ENCODE measurements at places on chromosomes 5 and 9.

- no peak for DNase-seq
Observed at GRCh38 chr9:134032456-134033222, 7.4 kb downstream of the BRD3OS start.

DNA sequence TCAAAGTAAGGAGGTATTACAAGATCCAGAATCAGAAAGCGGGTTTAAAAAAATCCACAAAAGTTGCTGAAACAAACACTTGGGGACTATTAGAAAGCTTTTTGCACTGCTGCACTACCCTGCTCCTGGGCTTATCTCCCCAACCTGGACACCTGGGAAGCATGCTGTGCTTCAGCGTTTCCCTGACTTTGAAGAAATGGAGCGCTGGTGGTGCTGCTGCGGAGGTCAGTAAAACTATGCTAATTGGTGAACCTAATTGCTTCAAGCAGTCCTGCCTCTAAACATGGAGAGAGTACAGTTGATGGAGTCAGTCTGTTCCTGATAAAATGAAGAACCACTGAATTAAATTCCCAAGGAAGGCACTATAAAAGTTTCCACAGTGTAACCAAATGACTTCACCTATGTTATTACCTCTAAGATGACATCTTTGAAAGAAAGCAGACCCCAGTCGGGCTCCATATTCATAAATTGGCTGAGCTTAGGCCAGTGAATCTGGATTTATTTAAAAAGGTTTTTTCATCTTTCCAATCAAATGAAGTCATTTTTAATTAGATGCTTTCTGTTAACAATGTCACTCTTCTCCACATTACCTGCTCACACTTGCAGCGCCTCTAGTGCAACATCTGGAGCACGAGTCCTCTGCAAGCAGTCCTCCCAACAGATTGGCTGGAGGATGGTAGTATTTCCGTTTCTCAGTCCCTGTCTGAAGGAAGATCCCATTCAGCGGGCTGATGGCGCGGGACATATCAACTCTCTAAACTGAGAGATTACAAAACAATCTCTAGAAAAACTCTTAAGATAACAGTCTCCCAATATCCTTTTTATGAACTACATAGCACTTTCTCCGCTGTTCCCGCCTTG, 11.5 kb downstream of the NR2F1-AS1 start:
- DNase-seq = no peak

GRCh38 chr5:134491841-134492442, 33.5 kb upstream of the JADE2 start:
- DNase-seq = no peak

GRCh38 chr9:136667214-136667939, 4.7 kb downstream of the EGFL7 start:
- no peak for DNase-seq

GRCh38 chr9:124008694-124009530, 2.7 kb upstream of the LHX2 start:
- DNase-seq = no peak

DNA sequence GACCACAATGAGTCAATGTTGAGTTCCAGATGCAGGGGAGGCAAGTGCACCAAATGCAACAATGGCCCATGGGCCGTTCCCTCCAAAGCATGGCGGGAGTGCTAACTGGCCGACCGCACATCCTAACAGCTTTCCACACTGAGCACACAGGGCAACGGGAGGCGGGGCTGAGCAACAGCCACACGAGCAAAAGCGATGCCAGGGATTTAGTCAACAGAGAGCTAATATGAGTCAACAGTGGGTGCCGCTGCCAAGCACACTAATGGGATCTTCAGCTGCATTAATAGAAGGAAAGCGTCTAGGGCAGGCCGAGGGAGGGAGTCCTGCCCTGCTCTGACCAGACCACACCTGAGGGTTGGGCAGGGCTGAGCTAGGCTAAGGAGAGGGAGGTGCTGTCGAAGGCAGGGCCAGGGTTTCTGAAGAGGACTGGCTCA, 4.6 kb downstream of the EPB41L4B start:
- no peak for DNase-seq

DNA sequence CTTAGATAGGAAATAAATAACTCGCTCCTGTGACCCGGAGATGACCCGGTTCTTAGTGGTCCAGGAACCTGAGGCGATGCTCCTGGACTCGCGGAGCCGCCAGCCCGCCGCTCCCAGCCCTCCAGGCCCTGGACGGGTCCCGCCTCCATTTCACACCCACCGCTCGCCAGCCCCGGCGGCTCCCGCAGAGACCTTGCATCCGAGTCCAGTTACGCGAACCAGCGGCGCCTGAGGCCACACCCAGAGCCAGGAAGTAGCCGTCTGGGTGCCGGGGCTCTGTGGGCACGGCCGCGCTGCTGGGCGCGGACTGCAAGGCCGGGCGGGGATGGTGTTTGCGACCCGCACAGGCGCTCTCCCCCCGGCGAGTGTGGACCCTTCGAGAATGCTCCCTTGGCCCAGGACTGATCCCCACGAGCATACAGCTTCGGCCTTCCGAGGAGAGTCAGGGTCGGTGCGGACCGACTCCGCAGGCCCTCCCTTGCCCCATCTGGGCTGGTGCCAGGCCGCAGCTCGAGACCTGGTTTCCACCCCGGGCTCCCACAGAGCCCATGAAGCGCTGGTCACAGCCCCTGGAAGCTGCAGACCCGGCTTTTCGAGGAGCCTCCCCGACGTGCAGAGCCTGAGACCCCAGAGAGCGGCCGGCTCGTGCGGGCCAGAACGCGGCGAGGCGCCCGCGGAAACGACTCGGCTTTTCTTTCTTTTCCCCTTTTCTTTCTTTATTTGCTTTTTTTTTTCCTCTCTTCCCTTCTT, 5.2 kb upstream of the BARX1 start:
- no peak for DNase-seq

GRCh38 chr9:75152416-75152815, 64.1 kb downstream of the OSTF1 start:
- DNase-seq = no peak

- DNase-seq = peak; percentile 72
Observed at GRCh38 chr5:102865510-102866236, 110.6 kb downstream of the PAM start.

DNA sequence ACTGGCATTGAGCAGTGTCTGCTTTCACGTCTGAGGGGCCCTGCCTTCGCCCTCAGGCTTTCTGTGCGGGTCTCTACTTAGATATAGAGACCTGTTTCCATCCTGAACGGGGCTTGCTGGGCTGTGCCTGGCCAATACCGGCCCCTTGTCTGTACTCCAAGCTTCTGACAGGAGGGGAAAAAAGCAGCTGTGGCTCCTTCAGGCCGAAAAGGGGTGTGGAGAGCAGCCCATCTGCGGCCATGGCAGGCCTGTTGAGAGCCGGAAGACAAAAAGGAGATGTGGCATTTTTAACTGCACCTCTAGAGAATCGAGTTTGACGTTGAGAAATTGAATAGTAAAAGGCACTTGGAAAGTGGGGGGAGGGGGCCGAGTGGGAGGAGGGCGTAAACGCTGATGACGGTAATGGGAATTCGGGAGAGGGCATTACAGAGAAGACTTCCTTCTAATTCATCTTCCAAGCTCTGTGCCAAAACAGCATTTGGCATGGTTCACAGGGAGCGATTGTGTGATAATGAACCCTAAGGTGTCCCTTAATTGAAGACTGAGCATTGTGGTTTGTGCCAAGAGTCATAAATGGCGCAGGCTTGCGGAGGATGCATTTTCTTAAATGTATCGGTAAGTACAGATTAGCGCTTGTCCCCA, 25.1 kb upstream of the PRDM12 start:
- DNase-seq = no peak

DNA sequence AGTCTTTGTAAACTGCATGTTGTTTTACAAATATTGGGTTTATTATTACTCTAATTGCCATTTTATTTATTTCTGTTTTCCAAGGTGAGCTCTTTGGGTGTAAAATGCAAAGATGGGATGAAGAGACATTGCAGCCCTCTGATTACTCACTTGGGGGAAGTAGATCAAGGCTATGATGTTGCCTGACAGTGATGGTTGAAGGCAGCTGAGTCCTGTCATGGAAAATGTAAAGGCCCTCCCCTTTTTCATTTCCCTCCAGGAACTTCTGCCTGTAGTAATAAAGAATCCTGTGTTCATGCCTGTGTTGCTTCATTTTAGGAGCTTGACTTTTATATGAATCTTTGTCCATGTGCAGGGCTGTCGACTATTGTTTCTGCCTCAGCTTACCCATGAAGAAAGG, 605.4 kb upstream of the CLINT1 start:
- no peak for DNase-seq

GRCh38 chr9:88028338-88028737, 54.0 kb upstream of the CDK20 start:
- no peak for DNase-seq

DNA sequence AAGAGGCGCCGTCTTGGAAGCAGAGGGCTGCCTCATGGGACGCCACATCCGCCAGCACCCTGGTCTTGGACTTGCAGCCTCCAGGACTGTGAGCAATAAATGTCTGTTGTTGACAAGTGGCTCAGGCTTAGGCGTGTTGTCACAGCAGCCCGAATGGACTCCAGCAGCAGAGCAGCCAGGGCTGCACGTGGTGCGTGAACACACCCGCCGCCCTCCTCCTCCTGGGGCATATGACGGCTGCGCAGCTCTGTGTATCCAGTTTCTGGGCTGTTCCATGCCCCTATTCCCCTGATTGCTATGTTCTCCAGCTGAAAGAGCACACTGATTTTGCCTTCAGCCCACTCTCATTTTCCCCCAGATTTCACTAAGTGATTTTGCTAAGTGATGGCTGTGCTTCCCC, 36.0 kb upstream of the CLPTM1L start:
- no peak for DNase-seq

DNA sequence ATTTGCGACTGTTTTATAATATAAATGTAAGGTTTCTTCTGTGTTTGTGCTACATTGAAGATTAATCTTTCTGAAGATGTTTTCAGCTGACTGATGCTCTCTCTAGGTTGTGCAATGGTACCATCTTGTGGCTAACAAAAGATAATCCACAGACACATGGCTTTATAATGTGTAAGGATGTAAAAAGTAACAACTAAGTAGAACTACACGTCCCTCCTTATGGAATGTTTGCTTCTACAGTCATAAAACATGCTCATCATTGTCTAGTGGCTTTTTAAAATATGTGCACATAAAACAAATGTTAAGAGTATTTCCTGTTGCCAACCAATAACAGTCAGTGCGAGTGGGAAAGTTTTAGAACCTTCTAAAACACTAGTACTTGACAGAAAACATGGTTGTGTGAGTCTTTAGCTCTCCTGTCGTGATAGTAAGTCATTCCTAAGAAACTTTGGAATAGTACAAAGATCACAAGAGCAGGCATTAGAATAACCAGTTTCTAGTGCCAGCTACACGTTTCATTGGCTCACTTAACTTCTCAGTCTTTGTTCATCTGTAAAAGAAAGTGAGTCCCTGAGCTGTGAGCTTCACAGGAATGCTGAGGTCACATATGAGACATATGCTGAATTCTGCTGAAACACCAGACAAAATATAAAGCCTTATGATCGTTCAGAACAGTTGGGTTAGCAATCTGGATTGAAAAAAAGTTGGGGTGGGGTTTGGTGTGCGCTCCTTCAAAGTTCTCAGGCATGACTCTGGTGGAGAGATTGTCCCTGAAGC, 75.7 kb upstream of the GLIS3 start:
- DNase-seq = peak; percentile 95

DNA sequence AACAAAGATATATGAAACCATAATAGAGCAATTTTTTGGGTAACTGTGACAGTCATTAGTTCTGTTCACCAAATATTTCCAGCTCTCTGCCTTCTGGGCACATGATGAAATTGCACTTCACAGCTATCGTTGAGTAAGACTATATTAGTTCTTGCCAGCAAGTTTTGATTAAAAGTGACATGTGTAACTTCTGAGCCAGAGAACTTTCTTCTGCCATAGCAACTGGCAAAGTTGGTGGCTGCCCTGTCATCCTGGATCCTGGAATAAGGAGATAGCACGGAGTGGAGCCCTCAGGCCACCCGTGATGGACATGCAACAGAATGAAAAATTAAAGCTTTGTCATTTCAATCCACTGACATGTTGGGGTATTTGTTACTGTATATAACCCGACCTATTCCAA, 194.4 kb upstream of the VCAN start:
- no peak for DNase-seq

DNA sequence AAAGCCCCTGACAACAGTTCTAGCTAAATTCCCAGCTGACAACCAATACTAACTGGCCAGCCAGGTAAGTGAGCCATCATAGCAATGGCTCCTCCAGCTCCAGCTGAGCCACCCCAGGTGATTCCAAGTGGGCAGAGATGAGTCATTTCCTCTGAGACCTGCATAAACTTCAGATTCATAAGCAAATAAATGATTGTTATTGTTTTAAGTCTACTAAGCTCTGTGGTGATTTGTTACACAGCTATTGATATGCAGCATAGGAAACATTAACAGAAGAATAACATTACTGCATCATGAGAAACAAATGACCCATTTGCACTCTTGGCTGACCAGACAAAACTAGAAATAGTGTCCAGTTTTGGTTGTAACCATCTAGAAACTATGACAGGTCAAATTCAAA, 60.3 kb downstream of the TTC39B start:
- no peak for DNase-seq

- DNase-seq = no peak
Observed at GRCh38 chr5:151694035-151694485, 7.3 kb upstream of the SPARC start.

- no peak for DNase-seq
Observed at GRCh38 chr9:34572092-34572491, 17.4 kb downstream of the CNTFR start.

DNA sequence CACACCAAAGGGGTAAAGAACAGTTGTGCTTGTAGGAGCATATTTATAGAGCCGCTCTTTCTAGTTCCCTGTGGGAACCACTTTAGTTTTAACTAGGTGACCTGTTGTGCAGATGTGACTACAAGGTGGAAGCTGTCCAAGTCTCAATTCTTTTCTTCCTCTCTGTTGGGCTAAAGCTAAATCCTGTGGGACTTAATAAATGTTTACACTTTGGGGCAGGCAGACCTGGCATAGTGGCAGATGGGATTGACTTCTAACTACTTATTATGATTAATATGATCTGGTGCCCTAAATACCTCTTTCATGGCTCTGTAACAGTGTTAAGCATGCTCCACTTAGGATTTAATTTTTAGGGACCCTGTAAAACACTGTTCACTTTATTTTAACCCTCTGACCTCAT, 265.3 kb downstream of the KCTD16 start:
- no peak for DNase-seq

DNA sequence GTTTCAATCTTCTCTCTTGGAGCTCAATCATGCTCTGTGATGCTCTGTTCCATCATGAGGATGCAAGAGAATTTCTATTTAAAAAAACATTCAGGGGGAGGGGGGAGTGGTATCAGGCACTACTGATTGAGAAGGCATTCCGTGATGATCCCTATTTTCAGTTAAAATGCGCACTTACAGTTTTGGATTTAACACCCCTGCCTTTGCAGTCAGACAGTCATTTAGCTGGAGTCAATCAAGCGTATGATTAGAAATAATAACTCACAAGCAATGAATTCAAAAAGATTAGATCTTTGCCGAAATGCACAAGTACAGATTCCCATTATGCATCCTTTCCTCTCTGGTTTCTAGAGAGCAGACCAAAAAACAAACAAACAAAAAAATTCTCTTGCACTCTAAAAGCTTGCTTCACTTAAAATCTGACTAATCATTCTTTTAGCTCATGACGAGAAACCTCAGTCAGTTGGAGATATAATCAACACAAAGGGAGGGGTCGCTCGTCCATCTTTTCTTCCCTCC, 55.4 kb downstream of the EFNA5 start:
- peak; percentile 38 for DNase-seq
